ENCODE measurements at places on chromosomes 1 and 21. TPM values are rescaled to one million over a fixed set of nuclear protein-coding genes. Genes with fewer than 3 reads are reported as not detected.

The EPHB2 gene
- 24.7 TPM for polyA plus RNA-seq

The DCDC2B gene
- polyA plus RNA-seq: 0.69 TPM

The SYCP1 gene
- not detected for polyA plus RNA-seq

The FBXO2 gene
- 0.42 TPM for polyA plus RNA-seq

The KLHDC7A gene
- 0.03 TPM for polyA plus RNA-seq

The OR2L13 gene
- not detected for polyA plus RNA-seq

The KRTAP15-1 gene
- polyA plus RNA-seq: not detected

The NOL9 gene
- polyA plus RNA-seq: 11.5 TPM

The CNN3 gene
- polyA plus RNA-seq: 294 TPM

The CACNA1S gene
- 46.6 TPM for polyA plus RNA-seq

The SAMD11 gene
- polyA plus RNA-seq: 7.4 TPM

The SLC45A1 gene
- 0.53 TPM for polyA plus RNA-seq

The NUF2 gene
- 11.1 TPM for polyA plus RNA-seq

The GSTM1 gene
- polyA plus RNA-seq: 53.1 TPM

The CD101 gene
- polyA plus RNA-seq: 5.9 TPM

The TTC39A gene
- 5.1 TPM for polyA plus RNA-seq

The EFNA1 gene
- polyA plus RNA-seq: 20.1 TPM

The GPR161 gene
- 16.1 TPM for polyA plus RNA-seq

The GRIK1 gene
- polyA plus RNA-seq: 0.59 TPM

The DCST1 gene
- polyA plus RNA-seq: 0.14 TPM

The TACSTD2 gene
- 0.20 TPM for polyA plus RNA-seq

The SFN gene
- 23.9 TPM for polyA plus RNA-seq

The FAM78B gene
- polyA plus RNA-seq: 1.9 TPM

The BATF3 gene
- polyA plus RNA-seq: 1.6 TPM

The SSBP3 gene
- polyA plus RNA-seq: 47.4 TPM

The C1orf53 gene
- 1.5 TPM for polyA plus RNA-seq

The MATN1 gene
- 1.2 TPM for polyA plus RNA-seq

The SNX7 gene
- 25.7 TPM for polyA plus RNA-seq

The CCDC27 gene
- polyA plus RNA-seq: 0.11 TPM

The RGS4 gene
- polyA plus RNA-seq: 0.85 TPM

The RAB3B gene
- 0.24 TPM for polyA plus RNA-seq

The BGLAP gene
- 1.6 TPM for polyA plus RNA-seq

The ST6GALNAC5 gene
- 3.2 TPM for polyA plus RNA-seq

The PGLYRP4 gene
- polyA plus RNA-seq: not detected

The HPCA gene
- 0.12 TPM for polyA plus RNA-seq

The MARK1 gene
- 12.0 TPM for polyA plus RNA-seq

The LRRIQ3 gene
- polyA plus RNA-seq: 0.61 TPM

The ANKRD35 gene
- polyA plus RNA-seq: 3.1 TPM

The NIPAL3 gene
- 5.9 TPM for polyA plus RNA-seq

The CD84 gene
- polyA plus RNA-seq: 2.1 TPM

The NBPF10 gene
- polyA plus RNA-seq: 1.5 TPM

The TSPAN1 gene
- 0.51 TPM for polyA plus RNA-seq

The SELE gene
- polyA plus RNA-seq: 0.79 TPM

The LCE1A gene
- not detected for polyA plus RNA-seq

The KPNA6 gene
- polyA plus RNA-seq: 26.3 TPM

The CRYAA gene
- not detected for polyA plus RNA-seq

The BPNT1 gene
- polyA plus RNA-seq: 24.5 TPM

The RXRG gene
- polyA plus RNA-seq: 57.0 TPM

The HSD3B1 gene
- polyA plus RNA-seq: 0.41 TPM

The COL11A1 gene
- 576 TPM for polyA plus RNA-seq

The DFFA gene
- 17.2 TPM for polyA plus RNA-seq

The LAMB3 gene
- polyA plus RNA-seq: 0.95 TPM

The RSPH1 gene
- polyA plus RNA-seq: 0.15 TPM

The CFAP107 gene
- polyA plus RNA-seq: 0.95 TPM

The SLC19A1 gene
- 12.8 TPM for polyA plus RNA-seq

The ASCL5 gene
- not detected for polyA plus RNA-seq

The ENSA gene
- 143 TPM for polyA plus RNA-seq

Measured in muscle of leg (tissue), 16 donors.